LNCaP clone FGC (cell line): ENCODE measurements at places on chromosomes 2 and 18.

- no peak for DNase-seq
These were observed 24.6 kb downstream of the KCNE4 start for GRCh38 chr2:223076573-223076972.

- no peak for DNase-seq
These were observed 179.0 kb downstream of the KLHL29 start for GRCh38 chr2:23563673-23564614.

DNA sequence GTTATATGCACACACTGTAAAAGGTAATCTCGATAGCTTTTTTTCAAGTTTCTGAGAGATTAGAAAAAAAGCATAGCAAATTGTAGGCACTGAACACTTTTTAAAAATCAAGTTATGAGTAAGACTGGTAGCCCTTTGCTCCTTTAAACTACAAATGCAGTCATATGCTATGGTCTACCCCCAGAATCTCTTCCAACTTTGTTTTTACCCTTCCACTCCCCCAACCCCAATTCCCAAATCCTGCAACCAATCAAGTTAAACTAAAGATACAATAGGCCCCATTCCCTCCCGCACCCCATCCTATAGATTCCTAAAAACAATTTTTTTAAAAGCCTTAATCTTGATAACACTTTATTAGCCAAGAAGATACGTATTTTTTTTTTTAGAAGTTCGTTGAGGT lies 752 bp upstream of the BAZ2B start:
- no peak for DNase-seq

- no peak for DNase-seq
These were observed 90.4 kb downstream of the TNS1 start for GRCh38 chr2:217912098-217913024.

GRCh38 chr18:78629426-78629825 lies 350.2 kb upstream of the SALL3 start:
- DNase-seq: no peak

GRCh38 chr2:56234241-56234640 lies 50.5 kb downstream of the CCDC85A start:
- DNase-seq: no peak

GRCh38 chr18:62064361-62064760 lies 122.5 kb downstream of the PIGN start:
- no peak for DNase-seq

DNA sequence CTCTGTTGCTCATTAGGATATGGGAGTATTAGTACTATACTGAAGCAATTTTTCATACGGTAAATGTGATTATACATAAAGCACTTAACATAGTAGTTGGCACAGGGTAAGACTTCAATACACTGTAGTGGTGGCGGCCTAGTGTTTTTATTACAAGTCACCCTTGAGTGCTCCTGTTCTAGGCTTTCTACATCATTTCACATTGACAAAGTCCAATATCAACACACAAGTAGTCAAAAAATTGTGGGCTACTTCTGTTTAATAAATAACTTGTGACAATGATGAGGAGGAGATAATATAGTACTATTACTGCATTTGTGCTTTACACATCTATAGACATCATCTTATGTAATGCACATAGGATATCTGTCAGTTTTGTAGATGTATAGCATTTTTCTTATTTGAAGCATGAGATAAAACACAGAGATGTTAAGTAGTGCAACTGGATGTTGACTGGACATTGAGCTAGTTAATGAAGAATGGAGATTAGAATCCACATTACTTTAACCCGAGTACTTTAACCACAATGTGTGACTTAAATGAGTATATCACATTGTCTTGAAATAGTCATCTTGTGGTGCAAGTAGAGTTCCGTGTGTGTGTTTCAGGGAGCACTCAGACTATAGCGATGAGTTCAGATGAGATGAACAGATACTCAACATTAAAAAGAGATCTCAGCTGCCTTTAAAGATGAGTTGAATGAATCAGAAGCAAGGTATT lies 134.8 kb downstream of the ZNF385B start:
- no peak for DNase-seq

- no peak for DNase-seq
These were observed 726 bp downstream of the C2orf69 start for GRCh38 chr2:199911877-199912161.

DNA sequence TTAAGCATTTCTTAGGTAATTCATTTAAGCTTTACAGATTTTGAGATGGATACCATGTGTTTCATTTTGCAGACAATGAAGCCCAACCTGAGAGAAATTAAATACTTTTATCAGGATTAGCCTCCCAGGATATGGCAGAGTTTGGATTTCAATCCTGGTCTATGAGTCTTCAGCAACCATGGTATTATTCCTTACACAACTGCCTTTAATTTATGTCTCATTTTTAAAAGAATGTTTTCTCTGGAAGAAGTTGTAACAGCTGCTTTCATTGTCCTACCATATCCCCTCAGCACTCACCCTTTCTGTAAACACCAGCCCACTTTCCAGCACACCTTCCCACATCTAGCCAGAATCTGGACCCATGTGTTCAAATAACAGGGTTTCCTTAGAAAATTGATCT lies 863.7 kb upstream of the VRK2 start:
- DNase-seq: no peak

- DNase-seq: peak; percentile 67
These were observed 22.6 kb downstream of the GREB1L start for GRCh38 chr18:21264651-21265050.

- DNase-seq: no peak
These were observed 38.5 kb downstream of the LPIN1 start for GRCh38 chr2:11784747-11785610.

DNA sequence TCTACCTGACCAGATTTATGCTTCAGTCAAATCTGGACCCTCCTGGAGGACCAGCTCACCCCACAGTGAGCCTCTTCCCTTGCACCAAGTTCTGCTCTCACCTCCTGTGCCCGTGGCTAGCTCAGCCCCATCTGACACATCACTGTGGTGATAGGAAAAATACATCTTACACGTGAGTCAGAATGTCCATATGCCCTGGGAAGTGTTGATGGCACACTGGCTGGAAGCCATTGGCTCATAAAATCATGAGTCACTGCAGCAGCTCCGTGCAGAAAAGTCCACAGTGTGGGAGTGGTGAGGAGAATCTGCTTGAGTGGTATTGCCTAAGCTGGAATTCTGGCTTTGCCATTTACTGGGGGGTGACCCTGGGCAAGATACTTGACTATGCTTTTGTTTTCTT lies 42.6 kb upstream of the RAPGEF4 start:
- peak; percentile 83 for DNase-seq

GRCh38 chr2:85732467-85733120 lies 21.2 kb upstream of the ATOH8 start:
- DNase-seq: no peak

DNA sequence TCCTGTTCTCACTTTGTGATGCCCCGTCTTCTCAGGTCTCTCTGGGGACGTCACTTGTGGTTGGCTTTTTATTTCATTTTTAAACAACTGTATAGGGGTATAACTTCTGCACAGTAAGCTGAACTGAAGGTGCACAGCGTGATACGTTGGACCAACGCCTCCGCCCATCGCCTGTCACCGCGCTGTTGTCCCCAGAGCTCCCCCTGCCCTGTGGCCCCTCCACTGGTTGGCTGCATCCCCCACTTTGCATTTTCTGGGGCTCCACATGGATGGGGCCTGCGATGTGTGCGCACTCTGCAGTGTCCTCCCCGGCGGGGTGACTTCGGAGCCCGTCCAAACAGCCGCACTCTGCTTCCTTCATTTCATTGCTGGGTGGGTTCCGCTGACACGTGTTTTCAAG lies 14.3 kb downstream of the GPR35 start:
- DNase-seq: no peak

DNA sequence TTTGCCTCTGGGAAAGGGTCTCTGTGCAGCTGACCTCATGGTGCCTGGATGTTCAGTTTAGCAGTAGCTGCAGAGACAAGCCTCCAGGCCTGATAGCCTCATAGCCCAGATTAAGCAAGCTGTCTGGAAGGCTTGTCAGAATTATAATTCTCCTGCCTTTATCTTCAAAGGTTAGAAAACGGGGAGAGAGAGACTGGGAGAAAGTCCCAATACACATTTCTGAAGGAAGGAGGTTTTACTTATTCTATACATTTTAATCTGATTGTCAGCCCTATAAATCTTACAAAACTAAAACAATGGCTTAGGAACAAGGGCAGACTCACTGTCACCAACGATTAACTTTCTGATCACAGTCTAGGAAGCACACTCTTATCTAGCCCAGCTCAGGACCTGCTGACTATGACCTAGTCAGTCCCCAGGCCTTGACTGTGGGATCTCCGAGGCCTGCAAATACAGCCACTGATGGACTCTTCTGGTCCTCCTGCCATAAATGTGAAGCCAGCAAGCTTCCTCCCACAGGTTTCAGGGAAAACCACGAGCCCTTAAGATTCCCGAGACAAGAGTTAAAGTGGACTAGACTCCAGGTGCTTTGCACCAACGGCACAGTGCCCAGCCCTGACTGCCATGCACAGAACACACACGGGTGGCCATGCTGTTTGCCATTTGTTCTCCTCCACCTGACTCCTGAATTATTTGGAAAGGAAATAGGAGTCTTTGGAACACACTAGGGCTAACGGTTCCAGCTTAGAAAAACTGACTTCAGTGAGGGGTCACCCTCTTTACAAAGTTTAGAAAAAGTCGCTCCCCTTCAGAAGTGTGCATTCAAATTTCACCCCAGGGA lies 111.4 kb upstream of the SMAD7 start:
- DNase-seq: no peak

GRCh38 chr2:69740502-69740951 lies 1.4 kb upstream of the ANXA4 start:
- no peak for DNase-seq

DNA sequence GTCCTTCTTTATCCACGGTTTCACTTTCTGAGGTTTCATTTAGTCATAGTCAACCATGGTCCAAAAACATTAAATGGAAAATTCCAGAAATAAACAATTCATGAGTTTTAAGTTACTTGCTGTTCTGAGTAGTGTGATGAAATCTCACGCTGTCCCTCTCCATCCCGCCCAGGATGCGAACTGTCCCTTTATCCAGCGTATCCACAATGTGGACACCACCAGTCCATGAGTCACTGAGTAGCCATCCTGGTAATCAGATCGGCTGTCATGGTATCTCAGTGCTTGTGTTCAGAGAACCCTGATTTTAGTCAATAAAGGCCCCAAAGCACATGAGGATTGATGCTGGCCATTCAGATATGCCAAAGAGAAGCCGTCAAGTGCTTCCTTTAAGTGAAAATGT lies 3.7 kb downstream of the SP140L start:
- DNase-seq: no peak

DNA sequence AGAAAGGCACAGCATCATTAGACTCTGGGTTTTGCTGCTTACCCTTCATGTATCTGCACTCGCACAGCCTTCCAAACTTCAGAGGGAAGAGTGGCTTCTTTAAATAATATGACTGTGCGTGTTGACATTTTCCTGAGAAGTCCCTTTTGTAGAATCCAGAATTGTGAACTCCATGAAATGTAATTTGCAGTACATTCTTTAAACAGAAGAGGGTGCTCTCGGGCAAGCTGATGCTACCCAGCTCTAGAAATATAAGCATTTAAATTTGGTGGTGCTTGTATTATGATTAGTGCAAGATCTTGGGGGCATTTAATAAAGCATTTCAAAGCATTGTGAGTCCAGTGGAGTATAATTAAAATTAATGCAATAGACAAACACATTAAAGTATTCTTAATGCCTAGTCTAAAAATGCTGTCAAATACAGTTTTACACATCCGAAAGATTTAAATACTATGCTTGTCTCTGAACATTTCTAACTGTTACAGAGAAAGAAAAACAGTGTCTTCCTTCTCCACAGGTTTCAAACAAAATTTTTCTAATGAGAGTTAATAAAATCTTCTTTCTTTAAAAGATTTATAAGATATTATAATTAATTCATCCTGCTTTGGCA lies 17.3 kb upstream of the GTF2A1L start:
- DNase-seq: no peak

- no peak for DNase-seq
These were observed 163.8 kb upstream of the GALNT5 start for GRCh38 chr2:157093666-157094065.

- no peak for DNase-seq
These were observed 118.7 kb downstream of the CYP26B1 start for GRCh38 chr2:72028996-72029395.

DNA sequence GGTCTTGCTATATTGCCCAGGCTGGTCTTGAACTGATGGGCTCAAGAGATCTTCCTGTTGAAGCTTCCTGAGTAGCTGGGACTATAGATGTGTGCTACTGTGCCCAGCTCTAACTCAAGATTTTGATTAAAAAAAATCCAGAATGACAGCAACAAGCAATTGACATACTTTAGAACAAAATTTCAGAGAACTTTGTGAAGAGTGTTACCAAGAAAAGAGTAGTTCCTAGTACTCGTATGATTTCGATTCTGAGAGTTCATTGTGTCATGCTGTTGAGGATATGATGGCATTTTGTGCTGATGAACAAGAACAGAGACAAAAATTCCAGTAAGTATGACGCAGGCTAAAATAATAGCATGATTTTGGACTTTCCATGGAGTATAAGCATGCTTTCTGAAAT lies 90.2 kb upstream of the TWSG1 start:
- DNase-seq: no peak
